ENCODE measurements at places on chromosomes 12 and 14. TPM values are rescaled to one million over a fixed set of nuclear protein-coding genes. Genes with fewer than 3 reads are reported as not detected.
A peak's percentile ranks its signal among the peaks of the same experiment; 100 is the strongest.

DNA sequence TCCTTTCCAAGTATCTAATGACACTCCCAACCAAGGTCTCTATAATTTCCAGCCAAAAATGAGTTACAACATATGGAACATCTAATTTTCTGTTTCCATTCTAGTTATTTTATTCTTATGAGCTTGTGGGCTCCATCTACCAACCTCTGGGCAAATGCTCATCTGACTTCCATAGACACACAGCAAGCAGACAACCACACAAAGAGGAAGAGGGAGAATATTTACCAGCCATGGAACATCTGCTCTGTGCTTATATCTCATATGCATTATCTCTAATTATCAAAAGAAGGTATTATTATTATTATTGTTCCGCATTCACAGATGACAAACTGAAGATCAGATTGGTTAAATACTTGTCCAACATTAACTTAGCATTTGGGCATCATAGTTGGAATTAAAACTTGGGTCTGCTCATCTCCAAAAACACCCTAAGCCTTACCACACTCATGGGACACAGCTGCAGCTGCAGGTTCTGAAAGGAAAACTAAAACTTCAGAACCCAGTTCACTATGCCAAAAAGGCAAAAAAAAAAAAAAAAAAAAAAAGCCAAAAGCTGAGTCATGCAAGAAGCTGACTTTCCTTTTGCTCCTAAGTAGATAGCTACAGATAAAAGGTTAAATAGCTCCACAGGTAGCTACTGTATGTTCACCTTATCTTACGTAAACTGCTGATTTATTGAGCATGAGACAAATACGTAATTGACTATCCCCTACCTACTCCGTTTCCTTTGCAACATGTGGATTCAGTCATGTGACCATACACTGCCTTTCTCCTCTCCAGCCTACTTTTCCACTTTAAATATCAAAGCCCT, 23.6 kb upstream of the TCL1B start:
- H3K4me3 ChIP-seq: no peak overlapping the region
- H3K27ac ChIP-seq: no peak overlapping the region
- no peaks in the 10 kb centered on the region for H3K36me3 ChIP-seq
- H3K27me3 ChIP-seq: peaks cover 5% of the 10 kb centered on the region

DNA sequence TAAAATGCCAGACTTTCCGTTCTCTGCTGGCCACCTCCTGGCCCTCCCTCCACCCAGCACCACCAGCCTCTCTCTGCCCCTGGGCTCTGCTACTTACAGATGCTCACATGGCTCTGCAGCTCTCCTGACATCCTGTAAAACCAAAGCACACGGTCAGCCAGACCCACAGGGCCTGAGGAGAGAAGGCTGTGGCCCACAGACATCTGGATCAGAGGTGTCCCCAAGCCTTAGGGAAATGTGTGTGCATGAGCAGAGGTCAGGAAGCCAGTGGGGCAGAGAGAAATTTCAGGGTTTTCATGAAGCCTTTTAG, 11.5 kb downstream of the KRT77 start:
- H3K27me3 ChIP-seq: peaks cover 58% of the 10 kb centered on the region
- H3K4me3 ChIP-seq: peak overlapping the region; percentile 83
- DNase-seq: no peak
- H3K36me3 ChIP-seq: no peaks in the 10 kb centered on the region
- peaks cover 8% of the 10 kb centered on the region for H3K4me1 ChIP-seq
- no peak overlapping the region for H3K27ac ChIP-seq

DNA sequence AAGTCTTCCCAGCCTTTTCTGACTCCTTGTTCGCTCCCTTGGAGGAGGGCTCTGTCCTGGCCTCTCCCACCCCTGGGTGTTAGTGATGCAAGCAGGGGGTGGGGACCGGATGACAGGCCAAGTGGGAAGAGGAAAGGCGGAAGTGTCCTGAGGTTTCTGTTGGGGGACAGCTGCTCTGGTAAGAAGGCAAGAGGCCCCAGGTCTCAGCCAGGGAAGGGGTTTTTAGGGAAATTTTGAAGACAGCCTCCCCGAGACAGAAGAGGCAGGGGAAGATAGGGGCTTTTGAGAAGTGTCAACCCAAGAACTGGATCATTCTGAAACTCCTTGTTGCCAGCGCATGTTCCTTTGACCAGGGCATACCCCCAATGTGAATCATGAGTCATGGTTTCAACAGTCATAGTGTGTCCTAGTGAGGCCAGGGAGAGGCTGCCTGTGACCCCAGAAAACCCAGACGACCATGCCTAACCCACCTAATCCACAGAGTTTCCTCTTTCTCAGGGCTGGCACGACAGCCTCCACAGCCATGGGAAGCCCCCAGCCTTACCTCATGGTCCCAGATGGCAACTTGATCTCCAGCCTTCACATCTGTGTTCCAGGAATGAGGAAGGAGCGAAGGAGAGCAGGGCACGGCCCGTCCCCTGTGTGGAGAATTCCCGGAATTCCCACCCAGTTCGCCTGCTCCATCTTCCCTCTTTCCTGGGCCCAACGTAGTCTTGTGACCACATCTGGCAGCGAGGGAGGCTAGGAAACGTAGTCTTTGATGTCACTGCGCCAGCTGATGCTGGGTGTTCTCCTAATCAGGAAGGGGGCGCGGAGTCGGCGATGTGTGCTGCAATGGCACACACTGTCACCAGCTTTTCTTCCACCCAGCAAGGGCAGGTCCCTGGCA, 4.9 kb upstream of the GPR132 start:
- peaks cover 36% of the 10 kb centered on the region for H3K4me1 ChIP-seq
- peak; percentile 69 for DNase-seq
- peaks cover 6% of the 10 kb centered on the region for H3K27me3 ChIP-seq
- H3K4me3 ChIP-seq: peak overlapping the region; percentile 56
- peak overlapping the region; percentile 85 for H3K27ac ChIP-seq

GRCh38 chr12:91178781-91179180, 3.8 kb downstream of the DCN start:
- no peak for DNase-seq
- peaks cover 2% of the 10 kb centered on the region for H3K4me1 ChIP-seq
- no peaks in the 10 kb centered on the region for H3K36me3 ChIP-seq
- H3K4me3 ChIP-seq: no peak overlapping the region
- no peaks in the 10 kb centered on the region for H3K27me3 ChIP-seq
- no peak overlapping the region for H3K27ac ChIP-seq

DNA sequence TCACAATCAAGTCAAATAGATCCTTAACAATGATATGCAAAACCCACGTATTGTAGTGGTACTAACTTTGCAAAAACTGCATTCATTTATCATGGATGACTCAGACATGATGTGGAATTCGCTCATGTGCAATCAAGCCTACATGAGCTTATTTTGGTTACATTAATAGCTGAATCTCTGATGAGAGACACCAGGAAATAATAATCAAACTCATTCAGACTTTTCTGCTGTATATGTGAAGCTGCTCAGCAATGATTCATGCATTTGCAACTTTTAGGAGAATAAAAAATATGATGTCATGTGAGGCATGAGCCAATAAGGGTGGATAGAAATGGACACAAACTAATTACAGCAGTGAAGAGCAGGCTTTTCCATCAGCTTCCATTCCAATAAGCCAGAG, 1075.8 kb upstream of the TMEM132C start:
- no peaks in the 10 kb centered on the region for H3K4me1 ChIP-seq
- DNase-seq: no peak
- peaks cover 2% of the 10 kb centered on the region for H3K27me3 ChIP-seq
- H3K4me3 ChIP-seq: no peak overlapping the region

BBOF1 gene
- total RNA-seq: 0.72 TPM

ANKS1B gene
- 1.3 TPM for total RNA-seq

KRT8 gene
- total RNA-seq: 0.51 TPM

WASHC4 gene
- 31.5 TPM for total RNA-seq

TAMALIN gene
- 10.4 TPM for total RNA-seq

DTD2 gene
- 30.8 TPM for total RNA-seq

MYF5 gene
- total RNA-seq: not detected

CRIP2 gene
- total RNA-seq: 0.37 TPM

KRT3 gene
- total RNA-seq: 0.14 TPM

PIK3C2G gene
- not detected for total RNA-seq
